Mucosa of descending colon (tissue), 3 donors: ENCODE measurements at places on chromosomes 7 and 10. TPM values are rescaled to one million over a fixed set of nuclear protein-coding genes. Genes with fewer than 3 reads are reported as not detected.

GRCh38 chr7:36862771-36863261 is 138.5 kb upstream of the AOAH start:
- DNase-seq, result no peak

DNA sequence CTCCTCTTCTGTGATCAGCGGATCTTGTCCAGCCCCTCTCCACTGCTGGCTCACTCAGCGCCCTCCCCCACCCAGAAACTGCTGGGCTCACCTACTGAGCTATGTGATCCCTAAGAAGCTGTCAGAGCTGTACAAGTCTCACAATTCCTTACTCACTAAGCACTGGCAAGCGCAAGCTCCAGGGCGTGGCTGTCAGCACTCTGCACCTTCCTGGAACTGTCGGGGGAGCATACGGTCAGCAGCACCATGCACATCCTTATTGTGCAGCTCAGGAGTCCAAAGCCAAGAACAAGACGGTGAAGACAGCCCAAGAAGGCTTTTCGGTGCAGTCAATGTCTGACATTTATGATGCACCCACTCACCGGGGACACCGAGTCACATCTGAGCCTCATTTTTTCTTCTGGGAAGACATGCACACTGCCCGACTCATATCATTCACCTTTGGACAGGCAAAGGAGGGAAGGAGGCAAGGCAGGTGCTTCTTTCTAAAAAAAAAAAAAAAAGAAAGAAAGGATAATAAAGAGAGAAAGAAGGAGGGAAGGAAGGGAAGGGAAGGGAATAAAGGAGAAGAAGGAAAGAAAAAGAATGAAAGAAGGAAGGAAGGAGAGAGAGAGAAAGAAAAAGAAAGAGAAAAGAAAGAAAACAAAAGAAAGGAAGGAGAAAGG is 56.3 kb downstream of the ASB13 start:
- peak; percentile 89 for DNase-seq

DNA sequence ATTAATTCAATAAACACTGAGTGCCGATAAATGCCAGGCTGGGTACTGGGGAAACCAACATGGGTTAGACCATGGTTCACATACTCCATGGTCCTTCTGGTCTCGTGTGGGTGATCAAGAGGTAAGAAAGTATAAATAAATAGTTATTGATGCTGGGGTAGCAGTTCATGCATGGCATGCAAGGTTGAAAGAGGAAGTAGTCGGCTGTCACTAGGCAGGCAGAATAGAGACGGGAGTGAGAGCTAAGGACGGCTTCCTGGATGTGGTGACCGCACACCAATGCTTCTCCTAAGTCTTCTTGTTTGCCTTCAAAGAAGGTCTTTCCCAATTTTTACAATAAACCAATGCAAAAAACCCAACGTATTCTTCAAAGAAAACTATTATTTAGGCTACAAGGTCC is 208.6 kb downstream of the ADAM12 start:
- no peak for DNase-seq

DNA sequence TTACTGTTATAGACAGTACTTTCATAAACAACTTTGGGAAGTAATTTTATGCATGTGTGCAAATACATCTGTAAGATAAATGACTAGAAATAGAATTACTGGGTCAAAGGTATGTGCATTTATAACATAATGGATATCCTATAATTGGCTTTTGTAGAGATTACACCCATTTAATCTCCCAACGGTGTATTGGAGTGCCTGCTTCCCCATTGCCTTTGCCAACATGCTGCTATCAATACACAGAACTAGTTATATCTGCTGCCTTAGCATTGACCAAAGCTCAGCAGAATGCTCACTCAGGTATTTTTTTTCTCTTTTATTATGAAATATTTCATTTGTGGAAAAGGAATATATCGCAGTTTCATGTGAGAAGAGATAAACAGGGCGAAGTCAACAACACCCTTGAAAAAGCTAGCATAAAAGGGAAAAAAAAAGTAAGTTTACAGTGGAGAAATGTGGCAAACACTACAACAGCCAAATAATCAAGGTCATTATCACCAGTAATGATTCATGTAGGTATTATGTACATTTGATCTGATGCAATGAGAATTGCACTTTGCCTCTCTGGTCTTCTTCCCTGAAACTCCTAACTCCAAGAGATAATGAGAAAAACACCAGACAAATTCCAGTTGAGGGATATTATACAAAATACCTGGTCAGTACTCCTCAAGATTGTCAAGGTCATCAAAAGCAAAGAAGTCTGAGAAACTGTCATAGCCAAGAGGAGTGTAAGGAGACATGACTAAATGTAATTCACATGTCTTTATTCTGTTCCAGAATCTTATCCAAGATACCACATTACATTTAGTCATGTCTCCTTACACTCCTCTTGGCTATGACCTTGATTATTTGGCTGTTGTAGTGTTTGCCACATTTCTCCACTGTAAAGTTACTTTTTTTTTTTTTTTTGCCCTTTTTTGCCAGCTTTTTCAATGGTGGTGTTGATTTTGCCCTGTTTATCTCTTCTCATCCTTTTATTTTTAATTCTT is 36.8 kb downstream of the MARCHF5 start:
- DNase-seq, result no peak

DNA sequence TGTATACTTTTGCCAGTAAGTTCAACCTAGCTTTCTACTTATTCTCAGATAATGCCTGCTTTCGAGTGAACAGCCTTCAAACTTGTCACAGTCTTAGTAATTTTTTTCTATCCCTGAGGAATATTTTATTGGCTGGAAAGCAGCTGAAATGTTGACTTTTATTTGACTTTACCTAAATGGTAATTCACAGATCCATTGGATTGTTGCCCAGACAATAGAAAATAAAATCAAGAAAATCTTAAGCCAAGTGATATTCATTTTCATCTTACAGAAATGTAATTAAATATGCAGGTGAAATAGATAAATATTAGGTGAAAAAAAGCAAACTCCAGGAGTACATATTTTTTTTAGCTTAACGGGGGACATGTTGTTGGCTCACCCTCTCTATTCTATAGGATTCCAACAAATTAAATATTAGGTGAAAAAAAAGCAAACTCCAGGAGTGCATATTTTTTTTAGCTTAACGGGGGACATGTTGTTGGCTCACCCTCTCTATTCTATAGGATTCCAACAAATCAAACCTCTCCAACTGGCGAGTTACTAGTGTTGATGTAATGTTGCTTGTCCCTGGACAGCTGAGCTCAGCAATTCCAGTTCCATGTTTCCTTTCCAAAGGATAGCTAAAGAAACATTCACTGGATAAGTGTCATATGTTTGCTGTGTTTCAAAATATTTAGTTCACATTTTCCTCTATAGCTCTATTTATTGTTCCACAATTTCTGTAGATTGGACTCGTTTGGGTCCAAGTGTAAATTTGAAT is 4.2 kb downstream of the TMEM26 start:
- DNase-seq, result no peak

The AGBL3 gene
- 2.5 TPM for total RNA-seq

DNA sequence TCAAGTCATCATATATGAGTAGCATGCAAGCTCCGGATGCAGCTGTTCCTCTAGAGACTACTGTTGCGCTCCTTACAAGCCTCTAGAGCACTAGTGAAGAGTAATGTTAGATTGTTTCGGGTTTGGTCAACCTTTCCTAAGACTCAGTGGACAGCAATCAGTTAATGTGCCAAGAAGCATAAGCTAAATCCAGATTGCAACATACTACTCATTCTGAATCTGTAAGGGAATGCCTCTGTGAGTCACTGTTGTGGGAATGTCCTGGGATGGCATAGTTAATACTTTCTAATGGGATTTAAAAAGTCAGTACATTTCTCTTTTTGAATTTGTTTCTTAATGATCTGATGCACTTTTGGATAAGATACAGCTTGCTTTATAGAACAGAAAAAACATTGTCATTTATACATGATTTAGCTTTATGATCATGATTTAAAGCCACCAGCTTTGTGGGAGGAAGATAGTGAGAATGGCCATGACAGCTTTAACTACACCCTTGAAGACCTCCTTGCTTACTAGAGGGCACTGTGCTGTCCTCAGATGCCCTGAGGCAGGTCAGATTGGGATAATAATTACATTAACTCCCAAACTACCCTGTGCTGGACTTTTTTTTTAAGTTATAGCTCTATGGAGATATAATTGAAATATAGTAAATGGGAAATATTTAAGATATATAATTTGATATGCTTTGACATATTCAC is 138.4 kb downstream of the SDK1 start:
- no peak for DNase-seq

GRCh38 chr7:148712678-148713329 is 14.1 kb downstream of the CUL1 start:
- no peak for DNase-seq

GRCh38 chr10:112475575-112476218 is 28.7 kb downstream of the VTI1A start:
- DNase-seq, result no peak

- DNase-seq, result no peak
These were observed 111.8 kb downstream of the JAZF1 start for GRCh38 chr7:28068811-28069216.

The TMEM273 gene
- total RNA-seq, result 7.0 TPM

GRCh38 chr10:78634835-78635234 is 433.9 kb upstream of the ZMIZ1 start:
- DNase-seq, result no peak

DNA sequence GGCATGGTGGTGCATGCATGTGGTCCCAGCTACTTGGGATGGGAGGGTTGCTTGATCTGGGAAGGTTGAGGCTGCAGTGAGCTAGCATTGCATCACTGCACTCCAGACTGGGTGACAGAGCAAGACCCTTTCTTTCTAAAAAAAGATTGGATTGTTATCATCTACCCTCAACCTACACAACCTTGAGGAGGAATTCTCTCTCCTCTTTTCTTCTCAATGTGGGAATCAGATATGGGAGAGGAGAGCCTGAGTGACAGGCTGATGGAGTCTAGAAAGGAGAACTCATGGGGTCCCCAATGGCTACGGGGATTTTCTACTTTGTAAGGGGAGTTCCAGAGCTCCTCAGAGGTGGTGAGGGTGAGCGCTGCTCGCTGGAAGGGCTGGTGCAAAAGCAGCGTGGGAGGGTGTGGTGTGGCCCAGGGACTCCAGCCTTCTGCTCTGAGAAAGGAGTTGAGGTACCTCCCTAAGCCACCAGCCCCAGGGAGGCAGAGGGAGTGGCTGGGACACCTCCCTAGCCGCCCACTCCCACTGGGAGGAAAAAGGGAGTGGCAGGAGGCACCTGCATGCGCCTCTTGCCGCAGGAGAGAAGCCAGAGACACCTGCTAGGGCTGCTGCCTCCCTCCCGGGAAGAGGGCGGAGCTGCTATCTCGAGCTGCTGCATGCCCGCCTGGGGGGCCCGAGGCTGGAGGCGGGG is 48.4 kb downstream of the GATA3 start:
- no peak for DNase-seq

The ANXA8 gene
- total RNA-seq, result not detected

DNA sequence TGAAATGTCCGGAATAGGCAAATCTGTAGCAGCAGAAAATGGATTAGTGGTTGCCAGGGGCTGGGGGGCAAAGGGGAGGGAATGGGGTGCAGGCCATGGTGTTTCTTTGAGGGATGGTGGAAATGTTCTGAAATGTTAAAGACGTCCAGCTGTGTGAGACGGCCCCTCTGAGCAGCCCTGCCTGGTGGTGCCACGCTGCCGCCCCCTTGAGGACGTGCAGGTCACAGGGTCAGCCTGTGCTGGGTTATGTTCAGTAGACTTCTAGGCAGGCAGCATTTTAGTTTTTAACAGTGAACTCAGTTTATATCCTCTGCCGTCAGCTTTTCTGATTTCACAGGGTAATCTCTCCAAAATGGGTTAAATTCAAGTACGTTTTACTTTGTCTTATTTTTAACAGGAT is 9.4 kb downstream of the NUB1 start:
- DNase-seq, result peak; percentile 43

DNA sequence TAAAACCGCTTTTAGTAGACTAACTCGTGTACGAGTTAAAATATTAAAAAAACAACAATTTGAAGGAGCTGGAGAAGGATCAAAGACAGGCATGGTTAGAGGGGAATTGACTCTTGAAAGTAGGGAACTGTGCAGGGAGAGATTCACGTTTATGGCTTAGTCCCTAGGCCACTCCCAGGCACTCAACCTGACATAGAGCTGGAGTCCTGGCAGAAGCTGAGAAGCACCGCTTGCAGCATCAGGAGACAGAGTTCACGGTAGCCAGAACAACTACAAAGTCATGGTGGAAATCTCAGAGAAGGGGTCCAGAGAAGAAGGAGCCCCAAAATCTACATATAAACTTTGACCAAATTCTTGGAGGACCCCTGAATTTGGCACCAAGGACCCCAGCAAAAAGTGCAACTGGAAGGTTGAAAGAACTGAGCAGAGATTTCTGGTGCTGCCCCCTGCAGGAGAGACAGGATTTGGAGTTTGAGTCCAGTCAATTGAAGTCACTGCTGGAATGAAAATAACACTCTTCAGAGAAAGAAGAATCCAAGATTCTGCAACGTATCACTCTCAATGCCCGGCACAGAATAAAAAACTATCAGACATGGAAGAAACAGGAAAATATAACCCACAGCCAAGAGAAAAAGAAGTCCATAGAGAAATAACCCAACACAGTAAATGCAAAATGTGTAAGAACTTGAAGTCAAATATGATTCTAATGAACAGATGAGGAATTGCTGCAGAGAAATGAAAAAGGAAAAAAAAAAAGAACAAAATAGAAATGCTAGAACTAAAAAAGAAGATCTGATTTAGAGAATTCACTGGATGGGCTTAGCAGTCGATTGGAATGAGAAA is 493.3 kb upstream of the PODXL start:
- DNase-seq, result peak; percentile 65

- no peak for DNase-seq
These were observed 227.2 kb upstream of the KIAA1217 start for GRCh38 chr10:23981520-23982309.

The ARHGAP12 gene
- 37.2 TPM for total RNA-seq

- DNase-seq, result no peak
These were observed 16.5 kb downstream of the DENND11 start for GRCh38 chr7:141685285-141686023.

The AGR3 gene
- 54.9 TPM for total RNA-seq

The KMT2E gene
- total RNA-seq, result 132 TPM

- DNase-seq, result no peak
These were observed 21.0 kb downstream of the AHR start for GRCh38 chr7:17319164-17320101.

DNA sequence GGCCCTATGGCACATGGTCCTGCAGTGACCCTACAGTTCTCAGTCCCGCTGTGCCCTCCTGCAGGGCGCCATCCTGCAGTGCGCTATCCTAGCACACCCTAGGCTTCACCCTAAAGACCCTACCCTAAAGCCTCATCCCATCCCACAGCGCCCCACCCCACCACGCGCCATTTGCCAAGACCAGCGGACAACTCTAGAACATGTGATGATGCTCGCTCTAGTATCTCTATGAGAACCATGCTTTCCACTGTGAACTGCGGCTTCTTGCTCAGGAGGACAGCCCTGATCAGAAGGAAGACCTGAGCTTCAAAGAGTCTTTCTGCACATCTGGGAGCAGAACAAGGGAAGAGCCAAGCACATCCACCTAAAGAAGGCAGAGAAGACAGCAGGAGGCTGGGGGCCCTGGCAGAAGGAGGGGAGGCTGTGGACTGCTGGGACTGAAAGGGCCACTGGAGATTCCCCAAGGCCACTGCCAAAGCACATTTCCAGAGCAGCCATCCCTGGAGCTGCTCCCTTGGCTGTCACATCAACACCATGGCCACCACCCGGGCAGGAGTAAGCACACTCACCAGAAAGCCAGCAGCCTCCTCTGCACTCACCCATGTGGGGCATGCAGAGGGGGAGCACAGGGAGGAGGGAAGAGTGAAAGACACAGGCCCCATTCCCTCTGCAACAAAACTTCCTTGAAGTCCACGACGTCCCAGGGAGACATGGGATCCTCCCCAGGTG is 134.1 kb downstream of the TNS3 start:
- DNase-seq, result no peak
